ENCODE measurements at places on chromosomes 1 and 21.

- no peak for DNase-seq
These were observed 9.1 kb downstream of the ADGRL2 start for GRCh38 chr1:81809808-81810207.

DNA sequence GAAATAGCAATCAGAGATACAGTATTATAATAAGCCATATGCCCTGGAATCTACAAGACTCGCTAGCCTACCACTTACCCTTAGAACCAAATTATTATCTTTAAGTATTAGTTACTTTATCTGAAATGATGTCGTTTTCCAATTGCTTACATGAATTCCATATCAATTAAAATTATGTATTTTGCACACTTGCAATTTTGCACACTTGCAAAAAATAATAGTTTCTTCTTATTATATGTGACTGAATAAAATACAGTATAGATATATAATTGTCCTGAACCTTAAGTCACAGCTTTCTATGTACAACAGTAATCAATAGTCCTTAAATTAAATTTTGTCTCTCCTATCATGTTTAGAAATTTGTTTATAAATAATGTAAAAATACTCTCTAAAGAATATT lies 2095.1 kb downstream of the NCAM2 start:
- DNase-seq: no peak

DNA sequence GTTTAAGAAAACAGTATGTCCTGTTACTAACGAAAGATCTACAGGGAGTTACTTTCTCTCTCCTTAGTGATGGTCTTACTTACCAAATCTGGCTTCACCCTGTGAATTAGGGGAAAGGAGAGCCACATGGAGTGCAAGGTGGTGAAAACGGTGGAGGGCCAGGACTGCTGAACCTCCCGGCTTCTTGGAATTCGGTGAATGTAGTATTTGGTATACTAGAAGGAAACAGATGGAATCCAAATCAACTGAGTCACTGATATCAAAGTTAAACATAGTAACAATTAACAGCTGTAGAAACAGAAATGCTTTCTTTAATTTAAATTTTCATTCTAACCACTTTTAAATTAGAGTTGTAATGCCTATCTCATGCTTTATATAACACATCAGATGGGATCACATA lies 45.7 kb downstream of the ALG14 start:
- DNase-seq: no peak

- DNase-seq: no peak
These were observed 138.5 kb upstream of the TMPRSS15 start for GRCh38 chr21:18542081-18542480.

- no peak for DNase-seq
These were observed 189.1 kb downstream of the FMN2 start for GRCh38 chr1:240280560-240281322.

DNA sequence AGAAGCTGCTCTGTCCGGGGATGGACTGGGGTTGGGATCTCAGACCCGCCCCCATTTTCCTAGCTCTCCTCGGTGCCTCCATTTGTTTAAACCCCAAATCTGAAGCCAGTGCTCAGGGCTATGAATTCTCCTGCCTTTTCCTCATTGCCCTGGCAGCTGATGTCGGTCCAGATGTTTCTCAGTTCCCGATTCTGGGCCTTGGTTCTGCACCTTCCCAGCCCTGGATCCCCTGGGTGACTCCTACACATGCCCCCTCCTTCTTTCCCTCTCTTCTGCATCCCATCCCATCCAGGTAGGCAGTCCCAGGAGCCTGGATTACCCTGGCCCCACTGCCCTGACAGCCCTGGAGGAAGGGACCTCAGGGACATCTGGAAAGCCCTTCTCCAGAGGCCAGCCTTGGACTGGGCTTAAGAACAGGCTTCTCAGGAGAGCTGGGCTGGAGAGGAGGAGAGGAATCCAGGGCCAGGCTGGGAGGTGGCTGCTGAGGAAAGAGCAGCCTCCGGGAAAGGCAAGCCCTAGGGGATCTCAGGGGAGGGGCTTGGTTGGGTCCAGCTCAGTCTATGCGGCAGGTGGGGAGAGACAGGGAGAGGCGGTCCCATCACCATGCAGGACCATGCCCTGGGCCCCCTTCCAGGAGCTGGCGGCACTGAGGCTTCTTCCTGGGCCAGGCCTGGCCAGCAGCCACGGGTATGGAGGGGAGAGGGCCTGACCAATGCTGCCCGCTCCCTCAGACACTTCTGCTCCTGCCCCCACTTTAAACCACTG lies 6.8 kb upstream of the EPS8L3 start:
- DNase-seq: no peak

DNA sequence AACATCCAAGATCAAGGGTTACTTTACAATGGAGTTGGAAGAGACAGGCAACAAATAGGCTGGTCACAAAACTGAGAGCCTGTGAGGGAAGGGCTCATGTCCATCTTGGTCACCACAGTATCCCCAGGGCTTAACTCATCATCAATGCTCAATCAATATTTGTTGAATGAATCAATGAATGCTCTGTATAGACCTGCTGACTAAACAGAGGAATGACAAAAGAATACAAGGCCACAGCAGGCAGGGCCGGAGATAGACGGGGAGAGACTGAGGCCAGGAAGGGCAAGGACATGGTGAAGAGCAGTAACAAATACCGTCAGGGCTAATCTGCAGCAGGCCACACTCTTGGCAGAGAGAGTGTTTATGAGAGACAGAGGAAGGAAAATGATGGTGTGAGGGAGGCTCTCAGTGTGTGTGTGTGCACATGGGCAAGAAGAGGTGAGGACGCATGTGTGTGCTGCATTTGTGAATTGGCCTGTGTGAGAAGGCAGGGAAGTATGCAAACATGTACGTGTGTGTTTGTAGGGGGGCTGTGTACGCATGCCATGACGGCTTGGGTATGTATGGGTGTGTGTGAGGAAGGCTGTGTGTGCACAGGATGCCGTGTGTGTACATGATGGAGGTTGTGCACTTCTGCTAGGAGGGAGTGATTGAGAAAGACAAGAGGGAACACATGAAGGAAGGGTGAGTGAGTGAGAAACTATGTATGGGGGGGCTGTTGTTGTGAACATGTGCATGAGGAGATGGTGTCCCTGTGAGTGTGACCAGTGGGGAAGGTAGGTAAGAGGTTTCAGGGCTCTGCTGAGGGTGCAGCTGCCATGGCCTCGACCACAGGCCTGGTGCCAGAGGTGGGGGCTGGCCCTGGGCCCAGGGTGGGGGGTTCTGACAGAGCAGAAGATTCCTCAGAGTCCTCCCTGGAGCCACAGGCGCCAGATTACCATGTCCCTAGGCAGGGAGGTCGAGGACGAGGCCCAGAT lies 15.4 kb downstream of the AHDC1 start:
- no peak for DNase-seq

DNA sequence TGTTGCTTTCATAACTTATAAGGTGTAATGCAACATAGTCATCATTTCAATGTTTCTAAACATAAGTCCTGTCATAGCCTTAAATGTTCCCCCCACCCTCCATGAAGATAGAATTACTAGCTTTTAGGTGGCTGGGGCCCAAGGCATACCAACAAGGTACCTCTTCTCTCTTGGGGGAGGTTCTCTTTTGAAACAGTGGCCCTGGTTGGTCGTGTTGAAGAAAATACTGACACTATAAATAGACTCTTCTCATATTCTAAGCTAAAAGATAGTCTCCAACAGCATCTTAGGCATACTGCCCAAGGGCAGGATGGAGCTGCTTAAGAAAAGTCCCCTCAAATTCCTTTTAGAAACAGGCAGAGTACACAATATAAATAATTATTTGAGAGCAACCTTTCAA lies 255.0 kb downstream of the FAF1 start:
- no peak for DNase-seq

- no peak for DNase-seq
These were observed 24.0 kb downstream of the PGLYRP3 start for GRCh38 chr1:153288634-153289275.

- DNase-seq: no peak
These were observed 4.6 kb upstream of the BTG2 start for GRCh38 chr1:203300441-203301330.

- DNase-seq: no peak
These were observed 531.6 kb downstream of the PTPRU start for GRCh38 chr1:29767769-29768425.

GRCh38 chr1:224407571-224408293 lies 26.9 kb downstream of the WDR26 start:
- no peak for DNase-seq

GRCh38 chr21:34196996-34197395 lies 123.6 kb downstream of the MRPS6 start:
- DNase-seq: no peak

- no peak for DNase-seq
These were observed 1582.1 kb downstream of the BRINP3 start for GRCh38 chr1:188895611-188896010.

DNA sequence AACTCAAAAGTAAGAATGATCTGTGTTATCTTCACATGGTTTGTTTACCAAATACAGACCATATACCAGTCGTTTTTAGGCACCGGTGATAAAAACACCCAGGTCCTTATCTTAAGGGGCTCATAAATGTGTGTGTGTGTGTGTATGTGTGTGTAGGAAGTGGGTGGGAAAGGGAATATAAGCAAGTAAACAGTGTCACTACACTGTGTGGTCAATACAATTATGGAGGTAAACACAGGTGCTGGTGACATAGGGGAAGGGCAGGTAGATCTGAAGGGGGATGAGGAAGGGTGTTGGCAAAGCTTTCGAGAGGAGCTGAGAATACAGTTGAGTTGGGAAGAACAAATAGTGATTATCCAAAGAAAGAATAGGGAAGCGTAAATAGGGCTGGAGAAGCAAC lies 19.1 kb upstream of the MRPS6 start:
- no peak for DNase-seq

- no peak for DNase-seq
These were observed 165.4 kb downstream of the PLXNA2 start for GRCh38 chr1:208078752-208079151.

- DNase-seq: no peak
These were observed 1.3 kb downstream of the FOXJ3 start for GRCh38 chr1:42333662-42334239.

- no peak for DNase-seq
These were observed 60.2 kb upstream of the CFAP126 start for GRCh38 chr1:161427733-161428516.

DNA sequence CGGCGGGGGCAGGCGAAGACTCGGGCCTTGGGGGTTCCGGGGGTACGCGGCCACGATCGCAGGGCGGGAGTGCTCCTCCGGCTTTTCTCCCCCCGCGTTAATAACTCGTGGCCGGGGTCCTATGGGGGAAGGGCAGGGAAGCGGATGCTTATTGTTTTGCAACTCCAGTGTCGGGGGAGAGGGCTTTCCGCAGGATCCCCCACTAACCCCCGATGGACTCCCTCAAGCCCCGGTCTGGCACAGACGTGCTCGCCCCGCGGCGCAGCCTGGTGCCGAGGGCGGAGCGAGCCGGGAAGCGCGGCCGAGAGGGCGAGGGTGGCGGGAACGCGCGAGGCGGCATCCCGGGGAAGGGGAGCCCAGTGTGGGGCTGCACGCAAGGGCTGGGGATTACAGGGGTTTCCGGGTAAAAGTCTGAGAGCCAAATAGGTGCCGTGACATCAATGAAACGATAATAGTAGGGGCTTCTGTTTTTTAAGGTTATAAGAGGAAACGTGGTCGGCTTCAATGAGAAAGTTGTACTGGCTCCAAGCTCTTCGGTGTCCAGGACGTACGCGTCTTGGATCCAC lies 772 bp downstream of the UCK2 start:
- no peak for DNase-seq

- no peak for DNase-seq
These were observed 40.7 kb downstream of the NME7 start for GRCh38 chr1:169326956-169327268.

DNA sequence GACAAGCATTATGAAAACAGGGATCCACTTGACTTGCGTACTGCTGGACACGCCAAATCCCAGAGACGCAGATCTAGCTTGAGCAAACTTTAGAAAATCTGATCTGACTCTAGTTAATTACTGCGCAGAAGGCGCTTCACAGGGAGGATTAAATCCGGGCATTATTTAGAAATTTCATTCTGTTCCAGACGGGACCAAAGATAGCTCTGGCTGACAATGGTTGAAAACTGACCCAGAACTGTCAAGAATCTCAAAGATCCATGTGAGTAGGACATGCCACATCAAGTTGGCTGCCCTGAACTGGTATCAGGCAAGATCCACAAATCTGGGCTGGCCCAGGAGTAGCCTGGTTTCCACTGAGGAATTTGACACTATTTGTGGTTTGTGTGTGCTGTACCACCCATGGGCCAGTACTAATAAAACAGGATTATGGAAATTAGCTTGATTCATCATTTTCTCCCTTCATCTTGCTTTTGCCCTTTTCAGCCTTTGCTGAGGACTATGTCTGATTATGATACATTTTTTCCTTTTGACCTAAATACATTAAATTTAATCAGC lies 171.0 kb downstream of the VAV3 start:
- DNase-seq: no peak

DNA sequence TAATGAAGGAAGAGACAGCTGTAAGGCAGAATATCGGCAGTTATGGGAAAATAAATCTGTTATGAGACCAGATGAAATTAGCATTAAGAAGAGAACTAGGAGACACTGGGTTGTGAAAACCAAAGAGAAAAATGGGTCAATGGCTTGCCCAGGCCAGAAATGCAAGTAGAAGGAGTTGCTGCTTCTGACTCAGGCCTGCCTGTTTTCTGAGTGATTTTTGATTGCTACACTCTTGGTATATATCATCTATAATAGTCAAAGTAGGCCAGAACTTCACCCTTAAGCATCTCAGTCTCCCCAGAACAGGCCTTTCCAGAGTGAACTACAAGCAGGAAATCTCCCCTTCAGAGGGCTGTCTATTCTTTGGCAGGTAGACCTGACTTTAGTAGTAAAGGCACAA lies 107.0 kb downstream of the NRIP1 start:
- DNase-seq: no peak

Measured in NCI-H1048 (cell line).